Stimulated activated CD4-positive, alpha-beta T cell treated with anti-CD3 and anti-CD28 coated beads, Interleukin-1b, Interleukin-23, amount 100 ng/mL, for 1 hour (primary cell): ENCODE measurements at places on chromosomes 2 and 18.

- no peak for DNase-seq
Observed at GRCh38 chr18:33183136-33183535, 257.4 kb downstream of the CCDC178 start.

GRCh38 chr2:56871644-56872043 is 687.9 kb downstream of the CCDC85A start:
- no peak for DNase-seq

GRCh38 chr2:184072470-184072869 is 525.9 kb upstream of the ZNF804A start:
- DNase-seq = no peak

DNA sequence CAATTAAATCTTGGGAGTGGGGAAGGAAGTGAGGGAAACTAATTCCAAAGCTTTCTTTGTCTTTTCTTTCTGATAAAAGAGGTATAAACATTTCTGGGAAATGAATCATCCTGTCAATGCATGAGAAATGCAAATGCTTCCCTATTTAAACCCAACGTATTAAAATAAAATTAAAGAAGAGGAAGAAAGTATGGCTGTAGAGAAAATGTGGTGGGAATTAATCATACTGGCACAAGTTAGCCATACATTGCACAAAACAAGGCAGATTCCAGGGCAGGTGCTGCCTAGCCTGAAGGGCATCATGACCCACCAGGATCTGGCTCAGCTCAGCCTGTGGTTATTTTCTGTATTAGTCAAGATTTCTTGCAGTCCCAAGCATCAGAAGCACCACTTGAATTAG is 338.0 kb downstream of the NYAP2 start:
- DNase-seq = no peak
